ENCODE measurements at places on chromosomes 6 and 20.

GRCh38 chr6:37432590-37432915, 468 bp upstream of the CMTR1 start:
- no peak for DNase-seq

DNA sequence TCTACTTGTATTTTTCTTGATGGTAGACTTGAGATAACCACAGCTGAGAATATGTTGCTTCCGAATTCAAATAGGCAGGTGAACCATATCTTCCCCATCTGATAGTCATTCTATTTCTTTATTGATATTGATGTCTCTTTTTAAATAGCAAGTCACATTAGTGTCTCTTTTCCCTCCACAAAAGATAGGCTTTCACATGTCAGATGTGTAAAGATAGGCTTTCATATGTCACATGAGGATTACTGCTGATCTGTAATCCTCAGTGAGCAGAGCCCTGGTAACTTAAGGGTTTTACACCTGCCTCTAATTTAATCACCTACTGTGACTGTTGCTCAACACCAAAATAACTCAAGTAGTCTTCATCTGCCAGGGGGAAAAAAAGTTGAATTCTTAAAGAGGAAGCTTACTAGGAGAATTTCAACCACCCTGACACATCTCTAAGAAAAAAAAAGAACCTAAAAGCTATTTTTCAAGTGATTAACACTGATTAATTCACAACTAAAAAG, 45.3 kb upstream of the TRDN start:
- DNase-seq, result no peak

- no peak for DNase-seq
Observed at GRCh38 chr6:127794405-127794804, 106.5 kb downstream of the THEMIS start.

GRCh38 chr6:23587582-23587981, 538.4 kb upstream of the NRSN1 start:
- DNase-seq, result no peak

- DNase-seq, result no peak
Observed at GRCh38 chr6:127956260-127956888, 55.5 kb upstream of the THEMIS start.

DNA sequence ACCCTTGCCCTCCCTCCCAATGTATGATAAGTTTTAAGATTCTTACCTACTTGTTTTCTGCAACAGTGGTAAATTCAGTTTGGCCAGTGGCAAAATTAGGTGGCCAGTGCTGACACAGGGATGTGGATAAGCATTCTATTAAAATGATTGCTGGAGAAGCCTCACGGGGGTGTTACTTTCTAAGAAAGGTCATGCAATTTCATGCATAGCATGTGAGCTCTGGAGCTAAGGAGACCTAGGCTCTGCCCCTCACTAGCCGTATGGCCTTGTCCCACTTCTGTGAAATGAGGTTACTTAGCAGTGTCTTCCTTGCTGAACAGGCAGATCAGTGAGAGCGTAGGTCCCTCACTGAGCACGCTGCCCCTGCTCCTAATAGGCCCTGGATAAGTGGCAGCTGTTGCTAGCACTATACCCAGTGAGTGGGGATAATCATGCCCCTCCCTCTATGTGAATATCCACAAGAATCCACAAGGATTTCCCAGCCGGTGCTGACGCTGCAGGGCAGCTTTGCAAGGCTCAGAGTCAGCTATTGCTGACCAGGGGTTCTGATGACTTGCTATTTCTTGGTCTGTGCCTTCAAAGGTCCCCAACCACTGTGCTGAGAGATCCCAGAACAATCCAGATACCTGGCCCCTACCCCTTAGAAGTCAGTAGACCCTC, 86.5 kb upstream of the MRPS10 start:
- DNase-seq, result no peak

- peak; percentile 19 for DNase-seq
Observed at GRCh38 chr6:26215585-26216358, 128.5 kb downstream of the HFE start.

- DNase-seq, result peak; percentile 60
Observed at GRCh38 chr20:20303742-20304141, 64.2 kb upstream of the INSM1 start.

DNA sequence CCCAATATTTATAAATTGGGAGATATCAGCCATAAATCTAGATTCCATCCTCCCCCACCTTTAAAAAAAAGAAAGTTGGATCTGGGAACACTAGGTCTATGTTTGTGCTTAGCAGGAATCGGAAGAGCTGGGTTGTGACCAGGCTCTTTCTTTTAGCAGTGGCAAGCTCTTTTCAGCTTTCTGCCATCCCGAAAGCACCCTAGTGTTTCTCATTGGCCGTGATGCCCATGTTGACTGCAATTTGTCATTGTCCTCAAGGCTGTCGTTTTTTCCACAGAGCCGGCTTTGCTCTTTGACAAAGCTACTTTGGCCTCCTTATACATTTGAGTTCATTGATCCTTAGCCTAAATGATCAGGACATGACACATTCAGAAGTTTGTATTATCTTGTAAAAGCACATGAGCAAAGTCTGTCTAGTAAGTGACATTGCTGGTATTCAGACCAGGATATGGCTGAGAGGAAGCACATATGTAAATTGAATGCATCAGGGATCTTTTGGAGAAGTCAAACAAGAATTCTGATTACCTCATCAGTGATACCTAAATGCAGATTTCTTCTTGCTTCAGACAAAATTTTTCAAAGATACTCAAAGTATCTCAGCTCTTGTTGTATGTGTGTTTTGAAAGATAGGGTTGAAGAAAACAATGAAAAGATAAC, 50.1 kb downstream of the CARMIL1 start:
- DNase-seq, result peak; percentile 41

- no peak for DNase-seq
Observed at GRCh38 chr6:98292810-98293209, 541.6 kb upstream of the POU3F2 start.

DNA sequence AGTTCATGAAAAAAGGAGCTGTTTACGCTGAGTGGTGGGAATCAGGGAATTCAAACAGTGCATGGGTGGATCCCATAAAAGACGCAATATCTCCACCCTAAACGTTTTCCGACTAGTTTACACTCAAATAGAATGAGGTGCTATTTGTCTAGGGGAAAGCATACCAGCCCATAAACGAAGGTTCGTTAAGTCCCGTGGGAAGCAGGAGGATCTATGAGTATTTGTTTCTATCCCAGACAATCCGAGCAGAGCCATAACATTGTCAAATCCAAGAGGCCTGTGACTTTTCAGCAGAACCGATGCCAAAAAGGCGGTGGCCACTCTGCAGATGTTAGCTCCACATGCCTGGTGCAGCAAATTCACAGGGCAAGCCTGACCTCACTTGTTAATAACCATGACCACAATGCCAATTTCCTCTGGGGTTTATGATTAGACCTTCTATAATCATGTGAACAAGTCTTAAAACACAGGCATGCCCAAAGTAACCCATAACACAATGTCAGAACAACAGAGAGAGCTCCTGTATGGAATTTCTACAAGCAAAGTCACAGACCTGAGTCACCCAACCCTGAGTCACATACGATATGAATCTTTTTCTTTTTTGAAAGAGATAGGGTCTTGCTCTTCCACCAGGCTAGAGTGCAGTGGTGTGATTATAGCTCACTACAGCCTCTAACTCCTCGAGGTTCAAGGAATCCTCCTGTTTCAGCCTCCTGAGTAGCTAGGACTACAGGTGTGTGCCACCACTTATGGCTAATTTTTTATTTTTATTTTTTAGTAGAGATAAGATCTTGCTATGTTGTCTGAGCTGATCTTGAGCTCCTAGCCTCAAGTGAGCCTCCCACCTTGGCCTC, 123.3 kb downstream of the KIF13A start:
- DNase-seq, result no peak

- DNase-seq, result peak; percentile 5
Observed at GRCh38 chr20:760751-761417, 7.4 kb downstream of the SLC52A3 start.

DNA sequence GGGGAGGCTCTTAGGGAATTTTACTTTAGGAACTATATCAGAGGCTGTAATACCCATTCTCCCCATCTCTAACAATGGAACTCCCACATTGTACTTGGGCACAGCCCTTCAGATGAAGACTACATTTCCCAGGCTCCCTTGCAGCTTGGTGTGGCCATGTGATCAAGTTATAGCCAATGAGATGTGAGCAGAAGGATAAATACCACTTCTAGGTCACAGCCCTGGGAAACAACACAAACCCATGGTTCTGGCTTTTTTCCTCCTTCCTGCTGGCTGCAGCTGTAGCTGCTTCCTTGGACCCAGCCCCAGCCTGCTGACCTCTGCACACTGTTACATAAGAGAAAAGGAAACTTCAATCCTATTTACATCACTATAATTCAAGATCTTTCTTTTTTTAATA, 445.9 kb upstream of the JARID2 start:
- peak; percentile 86 for DNase-seq

DNA sequence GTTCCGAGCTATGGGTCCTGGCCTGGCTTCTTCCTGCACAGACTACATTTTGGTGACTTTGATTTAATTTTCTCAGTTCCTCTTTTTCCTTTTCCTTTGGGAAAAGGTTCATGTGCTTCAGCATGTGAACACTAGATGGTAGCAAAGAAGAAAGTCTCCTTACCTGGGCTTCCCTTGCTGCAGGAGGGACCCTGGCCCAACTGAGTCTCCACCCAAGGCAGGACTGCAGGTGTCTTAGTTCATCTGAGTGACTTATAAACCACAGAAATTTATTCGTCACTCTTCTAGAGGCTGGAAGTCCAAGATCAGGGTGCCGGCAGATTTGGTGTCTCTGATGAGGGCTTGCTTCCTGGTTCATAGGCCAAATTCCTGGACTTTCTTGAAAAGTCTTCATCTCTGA, 163.2 kb downstream of the SYCP2 start:
- DNase-seq, result no peak

DNA sequence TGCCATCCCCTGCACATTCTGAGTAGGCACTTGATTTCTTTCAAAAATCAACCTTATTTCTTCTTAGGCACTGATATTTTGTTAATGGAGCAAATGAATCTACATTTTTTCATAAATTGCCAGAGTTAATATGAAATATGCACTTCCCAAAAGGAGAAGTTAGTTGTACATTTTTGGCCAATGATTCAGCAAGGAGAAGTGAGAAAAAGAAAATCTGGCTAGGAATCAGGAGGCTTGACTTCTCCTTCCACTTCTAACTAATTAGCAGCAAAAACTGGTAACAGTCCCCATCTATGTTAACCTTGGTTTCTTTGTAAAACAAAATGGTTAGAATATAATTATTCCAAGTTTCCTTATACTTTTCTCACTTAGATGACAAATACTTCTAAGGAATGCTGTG, 7.0 kb upstream of the DSE start:
- DNase-seq, result peak; percentile 87

DNA sequence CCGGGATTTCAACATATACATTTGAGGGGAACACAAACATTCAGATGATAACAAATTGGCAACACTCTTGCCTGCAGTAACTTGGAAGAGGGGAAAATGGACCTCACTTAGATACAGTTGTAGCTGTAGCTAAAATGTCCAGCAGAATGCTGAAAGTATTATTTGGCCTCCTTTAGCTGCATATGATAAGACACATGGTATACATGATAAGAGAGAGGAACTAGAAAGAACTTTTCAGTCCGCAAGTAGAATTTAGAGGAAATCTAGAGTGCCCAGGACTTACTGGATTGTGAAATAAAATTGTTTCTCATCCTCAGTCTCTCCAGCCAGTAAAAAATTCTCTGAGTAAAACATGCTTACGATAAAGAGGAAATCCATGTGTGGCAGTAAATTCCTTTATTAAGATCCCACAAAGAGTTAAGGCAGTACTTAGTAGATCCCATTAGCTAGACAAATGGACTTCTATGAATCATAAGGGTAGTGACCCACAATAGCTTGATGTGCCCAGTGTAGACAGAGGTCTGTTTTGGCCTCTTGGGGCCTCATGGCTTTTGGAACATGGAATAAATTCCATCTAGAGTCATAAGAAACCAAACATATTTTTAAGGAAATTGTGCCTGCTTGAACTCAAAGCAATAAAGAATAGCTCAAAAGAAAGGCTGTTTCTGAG, 87.9 kb upstream of the RBM24 start:
- no peak for DNase-seq

- DNase-seq, result no peak
Observed at GRCh38 chr20:48017509-48017908, 232.2 kb upstream of the SULF2 start.

DNA sequence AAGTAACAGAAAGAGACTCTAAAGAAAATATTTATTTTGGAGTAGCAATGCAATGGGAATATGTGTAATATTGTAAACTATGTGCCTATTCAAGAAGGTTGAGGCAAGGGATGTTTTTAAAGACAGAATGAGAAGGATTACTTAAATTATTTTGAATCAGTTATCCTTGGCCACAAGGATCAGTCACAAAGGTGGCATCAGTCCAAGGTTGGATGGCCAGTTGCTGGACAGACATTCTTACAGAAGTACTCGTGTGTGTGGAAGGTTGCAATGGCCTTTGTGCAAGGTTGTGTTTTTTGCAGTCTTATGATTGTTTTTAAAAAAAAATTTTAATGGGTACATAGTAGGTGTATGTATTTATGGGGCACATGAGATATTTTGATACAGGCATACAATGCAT, 2.0 kb downstream of the QRSL1 start:
- DNase-seq, result no peak

DNA sequence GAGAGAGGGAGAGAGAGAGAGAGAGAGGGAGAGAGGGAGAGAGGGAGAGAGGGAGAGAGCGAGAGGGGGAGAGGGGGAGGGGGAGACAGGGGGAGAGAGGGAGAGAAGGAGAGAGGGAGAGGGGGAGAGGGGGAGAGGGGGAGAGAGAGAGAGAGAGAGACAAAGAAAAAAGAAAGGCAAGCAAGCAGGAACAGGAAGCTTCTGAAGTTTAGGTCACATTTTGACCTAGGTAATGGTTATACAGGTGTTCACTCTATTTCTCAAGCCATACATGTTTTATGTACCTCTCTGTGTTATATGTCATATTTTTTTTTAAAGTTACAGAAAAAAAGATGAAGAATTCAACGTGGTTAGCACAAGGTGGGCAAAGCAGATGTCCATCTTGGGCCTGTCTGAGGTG, 9.4 kb downstream of the NHSL1 start:
- DNase-seq, result no peak

DNA sequence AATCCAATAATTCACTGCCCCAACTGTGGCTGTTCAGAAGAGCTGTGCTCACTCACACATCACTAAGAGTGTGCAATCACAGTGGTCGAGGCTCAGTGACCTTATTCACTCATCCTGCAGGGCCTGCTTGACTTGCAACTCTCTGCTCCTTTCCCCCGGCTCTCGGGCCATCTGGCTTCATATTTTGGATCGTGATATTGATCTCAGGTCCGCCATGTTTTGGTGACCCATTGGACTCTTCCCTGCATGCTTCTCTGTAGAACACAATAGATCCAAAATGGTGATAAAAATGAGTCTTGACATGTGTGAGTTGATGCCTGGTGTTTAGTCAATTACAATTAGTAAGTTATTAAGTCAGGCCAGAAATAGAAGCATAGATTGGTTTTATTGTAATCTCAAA, 313.9 kb upstream of the SOX4 start:
- no peak for DNase-seq

GRCh38 chr6:119559586-119559985, 210.0 kb upstream of the MAN1A1 start:
- DNase-seq, result peak; percentile 68

- DNase-seq, result peak; percentile 84
Observed at GRCh38 chr6:18400831-18401446, 13.8 kb downstream of the RNF144B start.

GRCh38 chr6:733431-734219, 40.7 kb upstream of the EXOC2 start:
- no peak for DNase-seq

GRCh38 chr6:139625998-139626975, 251.8 kb upstream of the CITED2 start:
- peak; percentile 89 for DNase-seq

Data from inflammatory macrophage treated with lipopolysaccharide for 4 hours (primary cell).